ENCODE measurements at places on chromosomes 2 and 18.

GRCh38 chr2:241390301-241391206 lies 34.5 kb downstream of the FARP2 start:
- no peak for DNase-seq

DNA sequence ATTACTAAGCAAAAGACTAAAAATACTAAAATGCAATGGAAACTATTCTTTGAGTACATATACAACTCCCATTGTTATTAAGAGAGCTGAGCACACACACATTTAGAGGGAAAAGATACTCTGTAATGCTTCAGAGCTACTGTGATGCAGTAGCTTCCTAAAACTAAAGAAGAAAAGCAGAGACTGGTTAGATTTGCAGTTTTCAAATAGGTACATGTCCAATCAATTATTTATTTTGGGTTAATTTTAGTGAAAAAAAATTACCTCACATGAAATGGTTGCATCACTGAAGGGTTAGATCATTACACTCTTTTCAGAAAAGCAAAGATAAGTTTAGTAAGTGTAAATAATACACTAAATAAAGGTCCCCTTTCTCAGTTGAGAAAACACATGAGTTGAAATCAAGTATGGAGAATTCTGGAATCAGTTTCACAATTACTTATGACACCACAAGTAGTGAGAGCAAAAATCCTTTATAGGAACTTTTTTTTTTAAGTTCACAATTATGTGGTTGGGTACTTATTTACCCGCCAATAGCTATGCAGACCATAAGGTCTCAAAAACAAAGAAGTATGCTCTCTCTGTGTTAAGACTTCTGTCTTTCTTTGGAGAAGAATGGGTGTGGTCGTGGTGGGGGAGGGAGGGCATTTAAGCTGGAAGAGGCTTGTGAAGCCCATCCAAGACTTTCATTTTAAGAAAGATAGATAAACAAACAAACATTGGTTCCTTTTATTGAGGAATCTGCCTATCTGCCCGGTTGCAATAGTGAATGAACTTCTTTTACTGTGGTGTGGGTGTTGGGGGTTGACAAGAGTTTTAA lies 25.3 kb upstream of the SERTAD2 start:
- DNase-seq = no peak

- DNase-seq = no peak
Measured at GRCh38 chr18:35203067-35203466, 37.8 kb upstream of the ZNF397 start.

DNA sequence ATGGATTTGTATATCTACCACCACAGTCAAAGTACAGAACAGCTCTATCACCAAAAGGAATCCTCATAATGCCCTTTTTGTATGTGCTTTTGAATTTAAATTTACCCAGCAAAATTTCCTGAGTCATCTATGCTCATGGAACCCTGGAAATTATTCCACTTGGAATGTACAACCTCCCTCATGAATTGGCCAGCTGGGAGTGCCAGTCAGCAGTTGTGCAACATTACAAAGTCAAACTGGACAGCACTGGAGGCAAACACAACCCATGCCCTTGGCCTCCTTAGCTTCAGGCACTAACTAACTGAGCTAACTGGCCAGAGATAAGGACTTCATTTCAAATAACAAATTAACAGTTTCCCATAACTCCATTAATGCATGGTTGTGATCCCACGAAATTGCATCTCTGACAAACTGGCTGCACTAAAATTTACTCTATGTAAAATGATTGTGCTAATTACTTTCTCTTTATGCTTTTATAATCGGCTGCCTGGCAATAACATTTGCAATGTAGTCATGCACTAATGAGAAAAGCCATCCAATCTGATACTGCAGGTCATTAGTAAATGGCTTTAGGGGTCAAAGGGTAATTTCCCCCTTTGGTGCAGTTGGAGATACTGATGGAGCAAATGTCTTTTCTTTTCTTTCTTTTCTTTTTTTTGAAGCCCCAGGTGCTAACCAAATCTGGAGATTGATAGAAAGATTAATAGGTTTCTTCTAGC lies 270.5 kb downstream of the ACTR3 start:
- DNase-seq = no peak

DNA sequence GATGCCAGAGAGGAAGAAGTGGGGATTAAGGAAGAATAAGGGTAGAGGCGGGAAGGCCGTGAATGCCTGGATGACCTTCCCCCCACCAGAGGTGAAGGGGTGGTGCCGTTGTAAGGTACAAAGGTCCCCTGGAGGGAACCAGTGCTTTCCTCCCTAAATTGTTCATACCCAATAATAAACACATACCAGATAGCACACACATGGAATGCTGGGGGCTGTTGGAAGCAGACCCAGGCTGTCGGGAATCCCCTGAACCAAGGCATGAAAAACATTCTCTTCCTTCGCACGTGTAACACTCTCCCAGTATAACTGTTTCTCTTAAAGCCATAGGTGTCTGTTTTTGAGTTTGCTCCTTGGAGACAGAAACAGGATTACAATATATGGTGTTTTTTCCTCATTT lies 107.1 kb upstream of the CTAGE1 start:
- DNase-seq = no peak

GRCh38 chr2:16652296-16653082 lies 13.1 kb downstream of the CYRIA start:
- no peak for DNase-seq

DNA sequence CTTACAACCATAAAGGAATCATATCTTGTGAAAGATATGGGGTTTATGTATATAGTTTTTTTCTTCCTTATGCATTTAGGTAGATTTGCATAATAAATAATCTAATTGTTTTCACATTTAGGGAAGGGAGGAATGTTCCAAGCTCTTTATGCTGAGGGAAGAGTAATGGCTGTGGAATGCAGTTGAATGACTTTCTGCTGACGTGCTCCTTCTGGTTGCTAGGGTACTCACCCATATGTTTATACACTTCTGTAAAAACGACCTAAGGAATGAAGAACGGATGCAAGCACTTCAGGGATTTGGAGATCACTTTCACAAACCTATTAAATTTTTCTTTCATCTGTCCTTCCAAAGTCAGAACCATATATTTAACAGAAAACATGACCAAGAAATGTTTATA lies 29.2 kb upstream of the PPP4R1 start:
- no peak for DNase-seq

DNA sequence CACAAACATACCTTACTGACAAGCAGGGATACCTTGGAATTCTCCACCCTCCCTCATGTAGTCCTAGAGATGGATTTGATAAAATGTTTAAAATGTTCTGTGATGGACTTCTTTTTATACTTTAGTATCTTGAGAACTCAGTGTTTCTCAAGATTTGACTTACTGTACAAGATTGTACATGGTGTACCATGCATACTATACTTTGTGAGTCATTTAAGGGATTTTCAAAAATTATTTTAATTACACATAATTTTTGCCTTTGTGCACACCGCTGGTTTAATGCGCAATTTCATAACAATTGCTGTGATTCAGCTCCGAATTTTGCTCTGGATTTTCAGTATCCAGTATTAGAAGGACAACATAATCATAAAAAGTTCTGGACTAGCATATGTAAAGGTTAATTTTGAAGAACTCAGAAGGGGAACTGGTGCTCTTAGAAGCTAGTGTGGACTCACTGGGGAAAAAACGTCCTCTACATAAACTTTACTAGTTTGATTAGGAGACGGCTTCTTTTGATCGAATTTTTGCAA lies 78.6 kb upstream of the ACSL3 start:
- DNase-seq = no peak

DNA sequence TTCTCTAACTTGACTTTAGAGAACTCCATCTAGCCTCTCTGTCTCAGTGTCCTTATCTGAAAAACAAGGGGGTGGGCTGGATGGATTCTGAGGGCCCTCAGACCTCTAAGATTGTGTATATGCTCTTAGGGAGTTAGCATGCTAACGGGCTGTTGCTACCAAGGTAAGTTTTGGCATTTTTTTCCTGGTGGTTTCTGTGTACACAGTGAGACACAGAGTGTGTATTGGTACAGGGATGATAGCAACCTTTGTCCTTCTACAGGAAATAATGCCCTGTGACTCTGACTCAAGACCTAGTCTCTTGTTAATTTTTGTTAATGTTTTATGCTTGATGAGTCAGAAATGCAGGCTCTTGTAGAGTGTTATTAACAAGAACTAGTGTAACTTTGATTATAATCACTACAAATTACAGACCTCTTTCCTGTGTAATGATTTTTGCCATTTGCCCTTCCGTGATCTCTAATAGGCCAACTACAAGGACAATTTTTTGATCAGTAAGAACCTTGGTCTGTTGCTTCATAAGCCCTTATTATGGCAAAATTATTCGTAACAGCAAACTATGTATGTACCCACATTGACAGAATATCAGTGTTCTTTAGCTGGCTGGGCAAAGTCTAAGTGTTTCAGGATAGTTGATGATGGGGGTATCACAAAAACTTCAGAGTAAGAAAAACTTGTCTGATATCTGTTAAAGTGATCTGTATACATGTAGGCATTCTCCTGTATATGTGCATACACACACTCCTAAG lies 89.7 kb downstream of the SPTBN1 start:
- DNase-seq = no peak

GRCh38 chr2:70340761-70341476 lies 39.1 kb upstream of the FAM136A start:
- DNase-seq = peak; percentile 54

GRCh38 chr2:6352906-6353515 lies 512.7 kb downstream of the CMPK2 start:
- DNase-seq = no peak

DNA sequence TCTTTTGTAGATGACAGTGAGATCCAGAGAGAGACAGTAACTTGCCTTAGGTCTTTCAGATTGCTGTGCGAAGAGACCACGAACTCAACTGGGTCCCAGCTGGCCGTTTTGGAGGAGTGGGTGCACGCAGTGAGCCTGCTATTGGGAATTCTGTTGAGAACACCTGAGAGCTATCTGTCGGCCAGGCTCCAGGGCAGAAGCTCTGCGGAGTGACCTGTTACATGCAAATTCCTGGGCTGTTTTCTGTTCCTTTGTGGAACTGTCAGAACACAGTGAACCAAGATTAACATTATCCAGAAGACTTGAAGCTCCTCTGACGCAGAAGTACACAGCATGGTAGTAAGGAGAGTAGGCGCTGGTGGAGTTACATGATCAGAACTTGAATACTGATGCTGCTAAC lies 99.5 kb upstream of the LMAN1 start:
- no peak for DNase-seq
